ENCODE measurements at places on chromosomes 5 and 9.

DNA sequence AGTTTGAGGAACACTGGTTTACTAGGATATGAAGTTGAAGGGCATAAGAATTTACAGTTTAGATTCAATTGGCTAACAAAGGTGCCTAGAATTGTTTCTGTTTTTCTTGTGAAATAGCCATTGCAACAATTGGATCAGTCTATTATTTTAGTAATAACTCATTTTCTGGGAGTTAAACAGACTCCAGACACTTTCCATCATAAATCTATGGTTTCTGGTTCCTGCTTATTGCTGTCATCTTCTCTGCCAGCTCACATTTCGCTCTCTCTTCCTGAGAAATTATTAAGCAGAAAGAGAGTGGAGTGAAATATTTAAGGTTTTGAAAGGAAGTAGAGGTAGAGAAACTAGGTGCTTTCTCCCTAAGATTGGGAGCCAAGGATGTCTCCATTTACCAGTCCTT lies 165.1 kb upstream of the PRR16 start:
- no peak for DNase-seq

- DNase-seq, result no peak
These were observed 37.8 kb downstream of the OTULIN start for GRCh38 chr5:14702238-14702839.

GRCh38 chr9:32385152-32385884 lies 875 bp downstream of the ACO1 start:
- no peak for DNase-seq

DNA sequence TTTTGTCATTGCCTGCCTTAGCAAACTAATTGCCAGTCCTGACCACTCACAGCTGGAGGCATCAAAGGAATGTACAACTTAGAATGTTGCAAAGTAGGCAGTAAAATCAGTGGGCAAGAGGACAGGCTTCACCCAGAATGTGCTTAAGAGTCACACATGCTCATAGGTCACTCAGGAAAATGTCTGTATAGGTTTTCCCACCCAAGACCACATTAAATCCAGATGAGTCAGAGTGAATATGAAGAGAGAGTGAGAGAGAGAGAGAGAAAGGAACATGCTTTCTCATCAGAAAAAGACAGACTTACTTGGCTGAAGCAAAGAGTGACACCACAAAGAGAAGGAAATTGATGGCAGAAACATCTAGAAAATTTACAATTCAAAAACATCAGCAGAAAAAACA lies 37.9 kb downstream of the PLEKHG4B start:
- DNase-seq, result no peak

DNA sequence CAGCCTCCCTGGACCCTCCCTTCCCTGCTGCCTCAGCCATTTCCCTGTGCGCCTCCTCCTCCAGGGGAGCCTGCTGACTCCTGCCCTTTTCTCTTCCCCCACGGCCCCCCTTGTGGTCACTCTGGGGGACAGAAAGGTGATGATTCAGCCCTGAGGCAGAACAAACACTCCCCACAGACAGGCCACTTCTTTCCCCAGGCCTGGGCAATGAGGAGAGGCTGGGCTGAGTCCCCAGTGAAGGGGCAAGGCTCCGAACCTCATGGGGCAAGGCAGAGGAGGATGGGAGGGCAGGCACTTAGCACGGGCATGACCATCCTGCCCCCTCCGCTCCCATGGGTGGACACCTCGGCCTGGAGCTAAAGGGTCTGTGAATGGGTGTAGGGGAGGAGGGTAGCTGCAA lies 21.0 kb downstream of the CSF1R start:
- no peak for DNase-seq

GRCh38 chr5:79685627-79686026 lies 4.0 kb upstream of the CMYA5 start:
- no peak for DNase-seq

All from CD4-positive, alpha-beta T cell treated with Interferon gamma for 1 hour (primary cell).